Foreskin fibroblast (primary cell): ENCODE measurements at places on chromosomes 5 and 9.

GRCh38 chr9:38358390-38359296 lies 33.9 kb upstream of the ALDH1B1 start:
- DNase-seq: no peak

DNA sequence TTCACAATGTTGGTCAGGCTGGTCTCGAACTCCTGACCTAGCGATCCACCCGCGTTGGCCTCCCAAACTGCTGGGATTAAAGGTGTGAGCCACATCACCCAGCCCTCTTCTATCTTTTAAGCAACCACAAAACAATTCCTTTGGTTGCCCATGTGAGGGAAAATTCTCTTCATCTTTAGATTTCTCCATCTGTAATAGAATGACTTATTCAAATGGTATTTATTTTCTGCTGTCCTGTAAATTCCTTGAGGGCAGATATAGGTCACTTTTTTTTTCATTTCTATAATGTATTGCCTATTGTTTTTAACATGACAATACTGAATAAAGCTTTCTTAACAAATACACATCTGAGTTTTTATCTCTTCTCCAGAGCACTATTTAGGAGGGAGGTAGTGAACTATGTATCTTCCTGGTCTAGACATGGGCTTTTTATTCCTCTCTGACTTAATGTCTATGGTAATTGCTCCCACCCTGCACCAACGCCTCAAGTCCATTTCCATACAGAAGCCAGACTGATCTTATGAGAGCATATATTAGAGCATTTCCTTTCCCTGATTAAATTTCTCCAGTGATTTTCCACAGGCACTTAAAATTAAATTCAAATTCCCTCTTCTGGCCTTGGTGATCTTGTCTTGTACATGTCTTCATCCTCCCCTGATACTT lies 595.6 kb downstream of the CAAP1 start:
- DNase-seq: peak; percentile 22

DNA sequence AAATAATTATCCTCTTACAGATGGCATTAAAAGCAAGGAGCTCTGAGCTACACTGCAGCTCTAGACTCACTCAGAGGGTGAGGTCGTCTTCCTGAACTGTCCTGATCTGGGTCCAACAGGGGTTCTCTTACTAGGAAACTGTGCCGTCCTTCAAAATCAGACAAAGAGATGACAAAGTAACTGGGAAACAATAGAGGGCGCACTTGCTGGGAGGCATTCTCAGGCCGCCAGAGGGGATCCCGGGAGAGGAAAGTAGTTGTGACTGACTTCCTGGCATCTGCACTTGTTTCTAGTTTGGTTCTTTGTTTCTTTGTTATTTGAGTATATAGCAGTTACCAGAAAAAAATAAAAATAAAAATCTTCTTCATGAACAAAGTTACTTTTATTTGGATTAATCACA lies 142.9 kb upstream of the MSX2 start:
- DNase-seq: no peak

DNA sequence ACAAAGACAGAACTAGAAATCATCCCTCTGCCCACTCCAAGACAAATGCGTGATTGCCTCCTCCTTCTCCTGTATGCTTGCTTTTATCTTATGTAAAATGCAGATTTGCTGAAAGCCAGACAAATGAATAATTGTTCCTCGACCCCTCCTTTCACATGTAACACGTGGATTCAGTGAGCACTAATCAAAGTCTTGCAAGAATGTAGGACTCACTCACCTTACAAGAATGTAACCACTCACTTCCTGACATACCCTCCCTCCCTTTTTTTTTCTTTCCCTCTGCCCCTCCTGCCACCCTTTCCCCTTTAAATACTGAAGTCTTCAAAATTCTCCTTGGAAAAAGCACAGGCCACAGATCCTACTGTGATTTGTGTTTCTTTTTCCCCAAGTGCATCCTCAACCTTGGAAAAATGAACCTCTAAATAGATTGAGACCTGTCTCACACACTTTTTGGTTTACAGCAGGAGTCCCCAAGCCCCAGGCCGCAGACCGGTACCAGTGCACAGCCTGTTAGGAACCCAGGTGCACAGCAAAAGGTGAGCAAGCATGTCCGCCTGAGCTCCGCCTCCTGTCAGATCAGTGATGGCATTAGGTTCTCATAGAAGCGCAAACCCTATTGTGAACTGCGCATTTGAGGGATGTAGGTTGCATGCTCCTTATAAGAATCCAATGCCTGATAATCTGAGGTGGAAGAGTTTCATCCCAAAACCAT lies 29.4 kb upstream of the HSD17B3 start:
- DNase-seq: peak; percentile 8

- peak; percentile 14 for DNase-seq
Measured at GRCh38 chr5:151585970-151586369, 5.2 kb downstream of the FAT2 start.

DNA sequence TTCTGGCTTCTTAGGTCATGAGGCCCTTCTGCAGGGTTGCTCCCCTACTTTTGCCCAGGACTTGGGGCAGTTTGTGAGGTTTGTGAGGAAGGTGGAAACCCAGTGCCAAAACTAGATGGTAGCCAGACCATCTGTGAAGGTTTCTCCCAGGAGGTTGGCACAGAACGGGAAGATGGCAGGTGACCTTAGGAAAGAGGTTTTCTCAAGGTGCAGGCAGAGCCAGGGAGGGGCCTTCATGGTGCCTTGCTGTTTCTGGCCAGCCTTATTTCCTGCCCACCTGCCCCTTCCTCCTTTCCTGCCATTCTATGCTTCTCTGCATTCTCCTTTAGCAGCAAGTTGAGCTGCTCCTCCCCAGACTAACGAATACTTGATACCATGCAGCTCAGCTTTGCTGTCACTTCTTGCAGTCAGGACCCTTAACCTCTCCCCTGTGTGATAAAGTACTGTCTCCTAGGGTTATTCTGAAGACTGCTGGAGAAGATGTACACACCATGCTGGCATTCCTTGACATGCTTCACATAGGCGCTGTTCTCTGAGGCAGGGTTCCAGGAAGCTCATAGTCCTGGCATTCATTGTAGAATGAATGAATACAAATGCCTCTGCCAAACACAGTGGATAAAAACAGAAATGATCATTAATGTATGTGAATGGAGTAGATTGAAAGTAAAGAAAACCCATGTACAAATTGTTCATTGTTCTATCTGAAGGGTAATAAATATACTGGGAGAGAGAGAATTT lies 154.3 kb downstream of the KDM4C start:
- peak; percentile 44 for DNase-seq

GRCh38 chr9:24504521-24504920 lies 41.2 kb downstream of the IZUMO3 start:
- no peak for DNase-seq

DNA sequence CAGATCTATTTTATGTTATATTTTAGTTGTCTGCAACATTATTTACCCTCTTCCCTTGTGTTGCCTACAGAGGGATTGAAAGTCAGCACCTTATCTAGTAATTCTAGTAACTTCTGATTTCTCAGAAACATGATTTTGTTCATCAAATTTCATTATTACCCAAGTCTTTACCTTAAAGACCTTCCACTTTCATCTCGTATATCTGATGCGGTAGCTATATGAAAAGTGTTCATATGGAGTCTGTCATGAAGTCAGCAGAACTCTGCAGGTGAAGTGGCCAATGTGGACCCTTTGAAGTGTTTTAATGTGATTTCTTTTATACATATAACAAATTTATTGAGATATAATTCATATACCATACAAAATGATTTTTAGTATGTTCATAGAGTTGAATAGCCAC lies 40.0 kb downstream of the SLC44A1 start:
- no peak for DNase-seq

DNA sequence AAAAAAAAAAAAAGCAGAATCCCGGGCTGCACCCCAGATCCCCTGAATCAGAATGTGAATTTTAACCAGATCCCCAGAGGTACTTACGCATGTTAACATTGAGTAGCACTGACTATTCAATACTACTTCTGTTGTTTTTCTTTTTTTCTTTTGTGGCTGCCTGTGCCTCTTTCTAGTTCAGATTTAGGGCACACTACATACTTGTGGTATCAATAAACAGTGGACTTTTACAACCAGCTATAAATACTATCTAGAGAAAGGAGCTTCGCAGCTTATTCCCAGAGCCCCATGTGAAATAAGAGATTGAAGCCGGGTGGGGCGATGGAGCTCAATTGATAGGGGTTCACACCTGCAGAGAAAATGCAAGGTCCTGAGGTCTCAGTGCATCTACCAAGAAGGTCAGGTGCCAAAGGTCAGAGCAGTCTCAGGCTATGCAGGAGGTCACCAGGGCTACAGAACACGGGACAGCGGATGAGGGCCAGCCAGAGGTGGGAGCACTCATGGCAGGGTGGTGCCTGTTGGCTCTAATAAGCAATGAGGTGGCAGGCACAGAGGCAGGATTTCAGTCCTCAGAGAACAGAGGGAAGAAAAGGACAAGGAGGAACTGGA lies 22.3 kb downstream of the WWC1 start:
- DNase-seq: no peak

DNA sequence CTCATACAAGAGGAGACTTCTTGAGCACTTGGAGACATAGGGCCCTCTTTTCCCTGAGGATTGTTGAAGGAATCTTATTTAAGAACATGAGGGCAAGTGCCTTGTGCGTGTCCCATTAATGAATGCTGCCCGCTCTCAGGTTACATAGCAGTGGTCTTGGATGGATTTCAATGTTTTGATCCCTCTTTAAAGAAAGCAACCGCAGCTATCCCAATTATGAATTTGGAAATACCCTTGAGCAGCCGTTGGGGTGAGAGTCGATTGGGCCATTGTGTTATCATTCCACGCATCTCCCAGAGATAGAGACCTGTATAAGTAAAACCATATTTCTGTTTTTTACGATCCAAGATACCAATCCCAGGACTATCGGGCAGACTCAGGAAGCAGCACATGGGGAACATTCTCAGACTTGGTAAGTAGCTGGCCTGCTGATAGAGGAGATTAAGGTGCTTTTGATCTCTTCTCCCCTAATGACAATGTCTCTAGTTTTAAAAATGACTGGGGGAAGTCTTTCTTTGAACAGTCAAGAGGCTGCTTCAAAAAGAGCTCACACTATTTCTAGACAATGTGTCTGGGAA lies 145.3 kb downstream of the MACROH2A1 start:
- DNase-seq: no peak

GRCh38 chr9:99056886-99057664 lies 47.8 kb upstream of the TGFBR1 start:
- DNase-seq: peak; percentile 78

DNA sequence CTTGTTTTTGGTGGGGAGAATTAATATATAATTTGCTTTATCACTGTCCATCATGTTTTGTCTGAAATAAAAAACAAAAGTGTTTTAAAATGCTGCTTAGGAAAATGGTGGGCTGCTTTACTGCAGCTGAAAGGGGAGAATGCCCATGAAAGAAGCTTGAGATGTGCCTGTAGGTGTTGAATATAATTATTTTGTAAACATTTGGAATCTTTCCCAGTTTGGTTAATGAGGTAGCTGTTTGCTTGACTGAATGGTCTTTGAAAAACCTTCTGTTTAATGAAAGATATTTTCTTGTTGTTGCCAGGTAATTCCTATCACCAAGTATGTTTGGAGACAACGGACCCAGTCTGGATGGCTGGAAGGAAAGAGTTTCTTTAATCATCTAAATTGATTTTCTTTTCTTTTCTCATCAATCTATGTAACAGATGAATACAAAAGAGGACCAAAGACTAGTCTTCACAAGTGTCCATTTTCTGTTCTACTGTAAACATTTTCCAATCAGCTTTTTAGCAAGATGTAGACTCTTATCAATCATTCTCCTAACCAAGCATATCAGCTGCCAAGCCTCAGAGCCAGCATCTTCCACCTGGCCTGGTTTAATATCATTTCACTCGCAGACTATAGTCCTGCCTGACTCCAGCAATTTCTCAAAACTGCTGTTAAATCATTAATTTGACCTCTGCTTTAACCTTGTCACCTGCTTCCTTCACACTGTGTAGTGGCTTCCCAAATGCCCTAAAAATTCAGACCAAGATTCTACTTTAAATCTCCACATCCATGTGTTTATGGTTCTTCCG lies 441.2 kb upstream of the CHD1 start:
- no peak for DNase-seq

DNA sequence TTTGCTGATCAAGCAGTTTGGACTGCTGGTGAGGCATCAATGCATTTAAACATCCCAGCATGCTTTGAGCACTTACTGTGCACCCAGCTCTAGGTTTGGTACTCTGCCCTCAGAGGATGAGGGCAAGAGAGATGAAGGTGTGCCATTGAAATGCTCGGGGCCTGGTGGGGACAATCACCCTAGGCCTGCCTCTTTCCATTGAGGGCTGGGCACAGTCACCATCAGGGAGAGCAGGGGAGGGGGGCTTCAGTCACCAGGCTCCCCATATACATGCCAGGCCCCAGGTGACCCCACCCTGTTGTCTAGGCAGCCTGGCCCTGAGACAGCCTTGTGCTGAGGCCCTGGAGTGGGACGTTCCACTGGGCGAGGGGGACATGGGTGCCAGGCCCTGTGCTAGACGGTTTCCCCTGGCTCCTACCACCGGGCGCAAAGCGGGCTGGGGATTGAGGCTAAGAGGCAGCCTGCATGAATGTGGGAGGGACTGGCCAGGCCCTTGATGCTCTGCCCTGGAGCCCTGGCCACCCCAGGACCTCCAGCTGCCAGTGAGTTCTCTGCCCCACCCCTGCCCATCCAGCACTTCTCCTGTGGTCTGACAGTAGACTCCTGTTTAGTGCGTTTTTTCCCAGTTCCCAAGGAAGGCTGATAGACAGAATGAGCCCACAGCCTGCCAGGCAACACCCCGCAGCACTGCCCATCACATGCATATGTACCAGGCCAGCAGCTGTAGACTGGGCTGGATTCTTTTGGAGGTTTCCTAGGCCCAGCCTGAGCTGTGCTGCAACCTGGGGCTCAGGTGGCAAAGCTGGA lies 18.9 kb downstream of the TCF7 start:
- DNase-seq: no peak

- no peak for DNase-seq
Measured at GRCh38 chr9:68955330-68955729, 58.6 kb downstream of the PRKACG start.

DNA sequence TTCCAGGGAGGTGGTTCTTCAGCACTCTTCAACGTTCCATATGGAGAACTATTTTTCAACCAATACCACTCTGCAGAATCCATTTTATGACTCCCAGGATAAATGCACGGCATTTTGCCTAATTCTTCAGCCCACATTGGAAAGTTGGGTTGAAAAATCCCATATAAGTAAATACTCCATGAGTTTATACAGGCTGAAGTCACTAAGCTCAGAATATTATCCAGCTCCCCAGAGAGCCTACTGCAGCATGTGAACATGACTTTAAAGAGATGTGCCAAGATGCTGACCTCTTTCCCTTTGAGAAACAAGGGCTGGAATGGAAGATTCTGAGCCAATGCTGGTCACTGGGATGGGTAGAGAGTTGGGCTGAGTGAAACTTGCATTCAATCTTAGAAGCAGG lies 111.9 kb upstream of the SLIT3 start:
- no peak for DNase-seq

DNA sequence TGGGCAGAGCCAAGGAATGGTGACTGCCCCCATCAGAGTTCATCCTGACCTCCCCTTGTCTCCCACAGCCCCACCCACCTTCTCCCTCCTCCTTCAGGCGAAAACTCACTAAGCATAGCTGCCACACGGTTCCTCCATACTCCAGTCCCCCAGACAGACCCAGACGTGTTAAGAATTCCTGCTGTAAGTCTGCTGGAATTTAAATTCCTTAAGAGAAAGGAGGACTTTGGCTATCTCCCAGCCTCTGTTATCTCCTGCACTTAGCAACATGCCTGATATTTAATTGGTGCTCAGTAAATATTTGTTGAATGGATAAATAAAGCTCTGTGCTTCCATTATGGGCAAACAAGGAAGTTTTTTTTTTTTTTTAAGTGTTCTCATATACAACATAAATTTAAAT lies 213.7 kb downstream of the RFK start:
- peak; percentile 16 for DNase-seq

GRCh38 chr5:172437445-172438318 lies 16.6 kb downstream of the SH3PXD2B start:
- peak; percentile 81 for DNase-seq

- DNase-seq: peak; percentile 14
Measured at GRCh38 chr9:92094655-92095054, 20.6 kb downstream of the SPTLC1 start.
